ENCODE measurements at places on chromosomes 2 and 18.

DNA sequence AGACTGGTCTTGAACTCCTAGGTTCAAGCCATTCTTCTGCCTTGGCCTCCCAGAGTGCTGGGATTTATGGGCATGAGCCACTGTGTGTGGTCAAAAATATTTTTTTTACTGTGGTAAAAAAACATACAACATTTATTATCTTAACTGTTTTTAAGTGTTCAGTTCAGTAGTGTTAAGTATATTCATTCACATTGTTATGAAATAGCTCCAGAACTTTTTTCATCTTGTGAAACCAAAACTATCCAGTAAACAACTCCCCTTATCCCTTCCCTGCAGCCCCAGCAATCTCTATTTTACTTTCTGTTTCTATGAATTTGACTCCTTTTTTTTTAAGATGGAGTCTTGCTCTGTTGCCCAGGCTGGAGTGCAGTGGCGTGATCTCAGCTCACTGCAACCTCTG lies 9.3 kb downstream of the RMC1 start:
- no peak for DNase-seq

DNA sequence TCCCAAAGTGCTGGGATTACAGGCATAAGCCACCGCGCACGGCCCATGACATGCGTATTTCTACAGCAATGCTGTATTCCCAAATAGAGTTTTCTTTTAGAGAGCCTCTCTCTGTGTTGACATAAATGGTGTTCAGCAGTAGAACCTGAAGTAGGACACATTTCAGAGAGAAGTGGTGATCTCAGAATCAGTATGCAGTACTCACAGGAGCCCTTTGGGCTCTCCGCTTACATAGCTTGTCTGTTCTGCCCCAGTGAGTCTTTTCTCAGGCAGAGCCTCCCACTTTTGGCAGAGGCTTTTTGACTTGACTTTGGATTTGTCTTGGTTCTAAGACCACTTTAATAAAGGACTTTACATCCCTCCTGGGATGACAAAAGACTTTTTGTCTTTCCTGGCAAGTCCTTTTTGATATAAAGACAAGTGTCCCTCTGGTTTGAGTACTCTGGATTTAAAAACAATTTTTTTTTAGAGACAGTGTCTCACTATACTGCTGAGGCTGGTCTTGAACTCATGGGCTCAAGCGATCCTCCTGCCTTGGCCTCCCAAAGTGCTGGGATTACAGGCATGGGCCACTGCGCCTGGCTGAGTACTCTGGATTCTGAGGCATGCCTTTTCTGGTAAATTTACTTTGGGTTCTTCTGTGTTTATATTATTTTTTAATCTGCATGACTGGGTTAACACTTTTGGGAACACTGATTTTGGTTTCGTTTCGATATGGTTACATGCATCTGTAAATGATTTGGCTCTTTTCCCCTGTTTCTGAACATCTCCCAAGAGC lies 113.3 kb downstream of the SMAD2 start:
- no peak for DNase-seq

DNA sequence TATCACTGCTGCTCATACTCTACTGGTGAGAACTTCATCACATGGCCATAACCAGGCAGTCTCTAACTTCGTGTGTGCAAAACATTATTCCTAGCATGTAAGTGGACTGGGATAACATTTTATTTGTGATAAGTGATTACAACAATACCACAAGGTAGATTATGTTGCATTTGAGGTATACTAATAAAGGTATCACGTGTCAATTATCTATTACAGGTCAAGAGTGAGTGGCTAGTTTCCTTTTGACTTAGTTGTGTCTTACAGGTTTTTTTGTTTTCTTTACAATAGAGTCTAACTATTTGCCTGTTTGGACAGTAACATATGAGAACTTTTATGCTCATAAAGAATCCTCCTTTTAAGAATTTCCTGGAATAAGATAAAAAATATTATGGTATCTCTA lies 67.2 kb upstream of the DSC1 start:
- DNase-seq = no peak

GRCh38 chr18:55439056-55439455 lies 148.9 kb downstream of the TCF4 start:
- no peak for DNase-seq

- DNase-seq = no peak
These were observed 18.1 kb downstream of the CALCRL start for GRCh38 chr2:187429989-187430388.

GRCh38 chr2:239470151-239470900 lies 69.5 kb upstream of the HDAC4 start:
- no peak for DNase-seq

- DNase-seq = no peak
These were observed 10.1 kb downstream of the EHD3 start for GRCh38 chr2:31244101-31244500.

- no peak for DNase-seq
These were observed 7.0 kb upstream of the ZNF407 start for GRCh38 chr18:74590671-74591070.

DNA sequence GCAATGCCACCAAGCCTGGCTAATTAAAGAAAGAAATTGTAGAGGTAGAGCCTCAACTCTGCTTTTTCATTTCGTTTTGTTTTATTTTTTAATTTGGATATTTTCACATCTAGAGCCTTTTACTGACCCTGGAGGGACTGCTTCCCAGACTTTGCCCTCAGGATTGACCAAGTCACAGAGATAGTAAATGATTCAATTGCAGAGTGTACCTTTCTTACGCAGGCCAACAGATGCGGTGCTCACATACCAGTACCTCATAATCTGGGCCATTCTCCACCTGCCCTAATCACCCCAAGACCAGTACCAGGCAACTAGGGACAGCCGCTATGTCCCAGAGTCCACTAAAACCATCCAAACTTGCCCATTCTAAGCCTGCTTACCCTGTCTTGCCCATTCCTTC lies 110.8 kb downstream of the DDX1 start:
- no peak for DNase-seq

DNA sequence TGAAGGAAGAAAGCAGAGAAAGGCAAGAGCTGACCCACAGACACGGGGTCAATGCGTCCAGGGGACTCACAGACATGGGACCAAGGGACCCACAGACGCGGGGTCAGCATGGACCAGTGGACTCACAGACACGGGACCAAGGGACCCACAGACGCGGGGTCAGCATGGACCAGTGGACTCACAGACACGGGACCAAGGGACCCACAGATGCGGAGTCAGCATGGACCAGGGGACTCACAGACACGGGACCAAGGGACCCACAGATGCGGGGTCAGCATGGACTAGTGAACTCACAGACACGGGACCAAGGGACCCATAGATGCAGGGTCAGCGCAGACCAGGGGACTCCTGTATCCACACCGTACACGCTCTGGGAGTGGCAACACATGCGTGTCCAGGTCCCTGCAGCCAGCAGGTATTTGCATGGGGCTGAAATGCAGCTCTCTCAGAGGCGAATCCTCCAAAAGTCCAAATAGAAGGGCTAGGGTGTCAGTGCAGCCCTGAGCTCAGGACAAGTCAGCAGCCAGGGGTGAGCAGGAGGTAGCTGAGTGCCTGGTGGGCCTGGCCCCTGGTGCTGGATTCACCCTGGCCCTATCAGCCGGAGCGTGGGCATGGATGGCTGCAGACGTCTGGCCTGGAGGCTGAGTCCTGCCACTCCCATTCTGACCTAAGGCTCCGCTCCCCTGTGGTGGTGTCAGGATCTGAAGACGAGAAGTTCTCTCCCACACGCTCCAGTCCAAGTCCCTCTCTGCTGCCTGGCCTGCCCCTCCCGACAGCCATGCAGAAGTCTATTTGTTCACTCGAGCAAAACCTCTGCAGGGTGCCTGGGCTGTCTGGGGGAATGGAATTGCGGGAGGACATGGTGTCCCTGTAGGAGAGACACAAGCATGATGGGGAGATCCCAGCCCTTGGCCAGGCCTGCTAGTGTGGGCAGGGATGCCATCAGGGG lies 28.5 kb downstream of the TMEM18 start:
- no peak for DNase-seq

DNA sequence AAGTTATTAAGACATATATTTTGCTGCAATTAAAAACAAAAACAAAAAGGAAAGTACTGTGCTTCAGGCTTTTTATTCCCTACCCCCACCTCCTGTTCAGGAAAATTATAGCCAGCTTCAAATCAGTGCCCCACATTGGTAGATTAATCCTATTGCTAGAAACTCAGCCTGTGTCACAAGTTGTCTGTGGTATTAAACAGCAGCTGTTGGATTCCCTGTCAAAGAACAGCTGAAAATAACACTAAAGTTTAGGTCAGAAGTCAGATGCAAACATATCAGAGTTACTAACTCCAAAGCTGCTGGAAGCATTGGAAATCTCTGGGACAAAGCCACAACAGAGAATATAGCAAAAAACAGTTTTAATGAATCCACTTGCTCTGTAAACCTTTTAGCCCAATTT lies 818 bp upstream of the CCDC141 start:
- no peak for DNase-seq

GRCh38 chr18:73288813-73289212 lies 421.0 kb upstream of the NETO1 start:
- DNase-seq = no peak

- DNase-seq = peak; percentile 4
These were observed 341.5 kb upstream of the ETAA1 start for GRCh38 chr2:67055387-67056304.

- DNase-seq = no peak
These were observed 299.4 kb downstream of the AGAP1 start for GRCh38 chr2:235793163-235793752.

- DNase-seq = peak; percentile 54
These were observed 1.0 kb upstream of the ANKRD62 start for GRCh38 chr18:12092398-12093229.

DNA sequence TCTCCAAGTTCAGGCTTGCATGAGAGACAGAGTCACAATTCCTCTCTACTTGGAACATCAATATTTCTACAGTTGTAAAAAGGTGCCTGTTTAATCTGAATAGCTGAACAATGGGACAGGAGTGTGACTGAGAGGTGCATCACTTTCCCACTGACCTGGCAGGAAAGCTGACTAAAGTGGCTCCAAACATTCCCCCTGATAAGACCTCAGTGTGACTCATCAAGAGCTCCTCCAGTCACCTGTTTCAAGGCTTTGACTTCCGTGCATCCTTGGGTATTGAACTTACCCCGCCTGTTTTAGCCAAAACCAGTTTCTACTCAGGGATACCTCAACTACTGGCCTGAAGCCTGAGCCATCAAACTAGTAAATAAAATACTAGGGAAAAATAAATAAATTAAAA lies 453.9 kb upstream of the DDX18 start:
- DNase-seq = no peak

DNA sequence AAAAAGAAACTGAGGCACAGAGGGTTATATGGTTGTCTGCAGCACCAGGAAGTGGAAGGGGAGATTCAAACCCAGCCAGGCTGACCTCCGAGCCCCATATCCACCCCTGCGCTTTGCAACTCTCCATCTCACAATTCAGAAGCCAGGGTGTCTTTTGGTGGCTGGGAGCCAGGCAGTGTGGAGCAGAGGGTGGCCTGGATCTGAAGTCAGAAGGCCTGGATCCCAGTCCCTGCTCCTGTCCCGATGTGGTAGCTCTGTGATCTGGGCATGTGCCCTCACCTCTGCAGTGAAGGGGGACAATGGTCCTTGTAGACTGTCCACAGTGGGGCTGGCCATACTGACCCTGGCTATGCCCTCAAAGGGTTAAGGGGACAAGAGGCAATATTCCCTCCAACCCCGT lies 57.0 kb downstream of the CIB4 start:
- DNase-seq = no peak

DNA sequence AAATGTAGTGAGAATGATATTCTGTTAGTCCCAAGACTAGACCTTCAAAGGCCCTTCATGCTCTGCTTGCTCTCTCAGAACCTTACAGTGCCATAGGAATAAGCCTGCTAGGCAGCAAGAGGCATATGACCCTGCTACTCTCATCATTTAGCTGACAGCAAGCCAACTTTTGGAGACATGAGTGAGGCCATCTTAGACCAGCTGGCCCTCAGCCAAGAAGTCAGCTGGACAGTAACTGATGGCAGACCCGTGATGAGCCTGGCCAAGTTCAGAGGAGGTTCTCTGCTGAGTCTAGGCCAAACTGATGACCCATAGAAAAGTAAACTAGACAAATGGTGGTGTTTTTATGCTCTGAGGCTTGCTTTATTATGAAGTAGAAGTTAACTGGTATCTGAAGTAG lies 82.6 kb downstream of the C18orf54 start:
- no peak for DNase-seq

DNA sequence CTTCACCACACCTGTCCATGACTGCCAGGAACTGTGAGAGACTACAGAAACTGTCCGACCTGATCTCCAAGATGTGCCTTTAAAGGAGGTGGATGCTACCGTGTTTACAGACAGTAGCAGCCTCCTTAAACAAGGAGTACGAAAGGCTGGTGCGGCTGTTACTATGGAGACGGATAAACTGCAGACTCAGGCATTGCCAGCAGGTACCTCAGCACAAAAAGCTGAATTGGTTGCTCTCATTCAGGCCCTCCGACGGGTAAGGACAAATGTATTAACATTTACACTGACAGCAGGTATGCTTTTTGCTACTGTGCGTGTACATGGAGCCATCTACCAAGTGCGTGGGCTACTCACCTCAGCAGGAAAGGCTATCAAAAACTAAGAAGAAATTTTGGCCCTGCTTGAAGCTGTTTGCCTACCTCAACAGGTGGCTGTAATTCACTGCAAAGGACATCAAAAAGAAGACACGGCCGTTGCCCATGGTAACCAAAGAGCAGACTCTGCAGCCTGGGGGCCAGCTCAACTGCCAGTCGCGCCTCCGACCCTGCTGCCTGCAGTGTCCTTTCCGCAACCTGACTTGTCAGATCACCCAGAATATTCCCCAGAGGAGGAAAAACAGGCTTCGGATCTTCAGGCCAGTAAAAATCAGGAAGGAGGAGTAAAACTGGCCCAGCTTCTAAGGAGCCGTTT lies 30.9 kb downstream of the SKA1 start:
- peak; percentile 88 for DNase-seq

- no peak for DNase-seq
These were observed 1038.9 kb upstream of the ZEB2 start for GRCh38 chr2:145558617-145559350.

DNA sequence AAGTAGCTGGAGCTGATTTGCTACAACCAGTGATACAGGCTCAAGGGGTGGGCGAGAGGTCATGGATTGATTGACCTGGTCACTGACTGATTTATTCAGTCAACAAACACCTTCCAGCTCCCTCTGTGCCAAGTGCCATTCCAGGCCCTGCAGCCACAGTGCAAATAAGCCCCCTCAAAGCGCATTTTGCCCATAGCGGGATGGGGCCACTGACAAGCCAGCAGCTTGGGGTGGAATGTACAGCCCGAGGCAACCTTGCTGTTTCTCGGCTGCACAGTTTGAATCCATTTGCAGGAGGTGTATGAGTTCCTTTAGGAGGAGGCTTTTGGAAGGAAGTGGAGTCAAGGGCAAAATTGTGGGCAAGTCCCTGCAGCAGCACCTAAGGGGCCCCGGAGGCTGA lies 235.2 kb downstream of the TPGS2 start:
- DNase-seq = no peak

DNA sequence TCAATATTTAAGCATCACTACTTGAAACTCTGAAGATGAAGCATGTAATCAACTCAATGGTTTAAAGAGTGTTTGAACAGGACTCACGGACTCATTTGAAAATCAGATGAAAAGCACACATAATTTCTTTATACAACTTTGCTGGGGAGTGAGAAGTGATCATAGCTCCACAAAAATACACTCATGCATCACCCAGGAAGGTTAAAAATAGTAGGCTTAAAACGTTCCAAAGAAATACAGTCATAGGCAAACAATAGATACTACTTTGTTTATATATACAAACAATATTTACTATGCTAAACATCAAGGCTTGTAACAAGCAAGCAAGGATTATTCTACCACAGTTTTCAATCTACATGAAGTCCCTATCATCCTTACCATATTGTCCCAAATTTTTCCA lies 11.6 kb downstream of the HNRNPLL start:
- DNase-seq = no peak

- DNase-seq = no peak
These were observed 791.7 kb downstream of the METTL4 start for GRCh38 chr18:1779587-1779986.

GRCh38 chr2:237561221-237561620 lies 5.2 kb upstream of the PRLH start:
- DNase-seq = no peak
